SK-N-SH treated with all-trans-retinoic acid at 6 μM for 48 hours (cell line): ENCODE measurements at places on chromosomes 1 and 21.

GRCh38 chr1:161921990-161922389 is 101.7 kb downstream of the OLFML2B start:
- peak; percentile 96 for ATAC-seq

GRCh38 chr1:71869326-71869725 is 413.0 kb downstream of the NEGR1 start:
- ATAC-seq = no peak

DNA sequence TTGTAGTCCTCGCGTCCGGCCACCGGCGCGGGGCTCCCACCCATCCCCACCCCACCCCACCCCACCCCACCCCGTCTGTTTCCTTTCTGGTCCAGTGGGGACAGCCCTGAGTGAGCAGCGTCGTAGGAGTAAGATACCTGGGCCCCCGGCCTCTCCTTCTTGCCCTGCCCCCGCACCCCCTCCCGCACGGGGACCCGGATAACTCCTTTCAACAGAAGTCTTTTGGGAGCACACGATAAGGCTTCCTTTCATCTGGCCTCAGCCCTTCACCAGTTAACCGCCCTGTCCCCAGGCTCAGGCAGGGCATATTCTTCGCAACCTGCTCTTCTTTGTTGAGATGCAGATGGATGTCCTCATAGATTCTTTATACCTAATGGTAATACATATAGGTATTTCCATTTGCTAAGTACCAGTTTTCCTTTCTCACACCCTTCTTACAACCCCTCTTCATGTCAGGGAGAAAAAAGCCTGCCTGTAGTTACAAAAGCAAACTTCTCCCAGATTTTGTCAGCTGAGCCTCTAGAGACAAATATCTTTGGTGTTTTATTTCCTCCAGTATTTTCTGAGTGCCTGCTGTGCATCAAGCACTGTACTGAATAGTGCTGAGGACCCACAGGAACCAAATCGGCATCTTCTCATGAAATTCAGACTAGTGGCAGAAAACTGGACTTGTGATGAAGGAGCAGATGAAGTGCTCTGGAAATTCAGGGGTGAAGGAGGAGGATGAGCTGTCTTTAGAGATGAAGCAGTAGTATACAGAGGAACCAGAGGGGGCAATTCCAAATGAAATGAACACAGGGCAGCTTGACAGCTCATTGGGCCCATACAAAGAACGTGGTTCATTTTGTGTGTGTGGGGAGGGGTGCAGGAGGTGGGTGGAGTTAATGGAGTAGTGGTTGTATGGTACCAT is 33.6 kb downstream of the SLC2A1 start:
- ATAC-seq = no peak; the same call in 2 of the 3 replicates

- ATAC-seq = no peak
Measured at GRCh38 chr21:40404396-40404800, 442.6 kb downstream of the DSCAM start.

DNA sequence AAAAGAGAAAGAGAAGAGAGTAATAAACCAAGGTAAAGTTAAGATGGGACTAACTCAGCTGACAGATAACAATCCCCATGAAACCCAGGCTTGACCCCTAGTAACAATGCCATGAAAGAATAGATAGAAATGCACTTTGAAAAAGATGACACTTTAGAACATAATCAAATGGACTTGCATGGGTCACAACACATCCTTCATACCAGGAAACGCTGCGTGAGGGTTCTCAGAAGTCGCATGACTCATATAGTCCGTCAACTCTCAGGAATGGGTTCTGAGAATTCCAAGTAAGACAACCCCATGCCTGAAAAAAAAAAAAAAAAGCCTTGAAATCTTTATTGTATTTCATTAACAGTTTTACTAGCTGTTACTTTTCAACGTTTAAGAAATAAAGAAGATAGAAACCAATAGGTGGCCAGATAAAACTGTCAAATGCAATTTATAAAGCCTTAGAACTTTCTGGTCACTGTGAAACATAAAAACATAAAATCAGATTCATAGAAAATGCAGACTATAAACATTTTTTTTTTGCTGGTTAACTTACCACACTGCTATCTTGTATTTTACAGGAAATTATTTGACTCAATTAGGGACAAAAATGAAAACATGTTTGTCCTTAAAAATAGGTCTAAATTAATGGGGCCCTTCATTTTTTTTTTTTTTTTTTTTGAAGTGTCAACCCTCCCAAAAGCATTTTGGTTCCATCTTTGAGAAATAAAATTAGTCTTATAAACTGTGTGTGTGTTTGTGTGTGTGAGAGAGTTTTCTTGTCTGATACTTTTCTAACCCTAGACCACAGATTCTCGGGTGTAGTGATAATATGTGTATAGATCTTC is 202.1 kb downstream of the NCAM2 start:
- peak; percentile 98 for ATAC-seq

DNA sequence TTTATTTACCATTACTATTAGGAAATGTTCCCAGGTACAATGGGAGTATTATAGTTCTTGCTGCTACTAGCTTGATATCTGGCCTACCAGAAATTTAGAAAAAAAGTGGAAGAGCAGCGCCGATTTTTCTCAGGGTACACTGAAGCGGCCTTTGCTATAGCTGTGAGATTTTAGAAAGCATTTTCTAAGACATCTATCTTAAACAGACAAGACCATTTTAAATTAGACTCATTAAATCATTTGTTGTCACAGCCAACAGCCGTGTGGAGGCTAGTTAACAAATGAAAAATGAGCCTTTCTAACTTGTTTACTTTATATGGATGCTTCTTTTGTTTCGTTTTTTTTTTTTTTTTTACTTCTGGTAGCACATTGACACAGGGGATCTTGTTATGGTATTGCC is 183.2 kb upstream of the ZRANB2 start:
- ATAC-seq = no peak

DNA sequence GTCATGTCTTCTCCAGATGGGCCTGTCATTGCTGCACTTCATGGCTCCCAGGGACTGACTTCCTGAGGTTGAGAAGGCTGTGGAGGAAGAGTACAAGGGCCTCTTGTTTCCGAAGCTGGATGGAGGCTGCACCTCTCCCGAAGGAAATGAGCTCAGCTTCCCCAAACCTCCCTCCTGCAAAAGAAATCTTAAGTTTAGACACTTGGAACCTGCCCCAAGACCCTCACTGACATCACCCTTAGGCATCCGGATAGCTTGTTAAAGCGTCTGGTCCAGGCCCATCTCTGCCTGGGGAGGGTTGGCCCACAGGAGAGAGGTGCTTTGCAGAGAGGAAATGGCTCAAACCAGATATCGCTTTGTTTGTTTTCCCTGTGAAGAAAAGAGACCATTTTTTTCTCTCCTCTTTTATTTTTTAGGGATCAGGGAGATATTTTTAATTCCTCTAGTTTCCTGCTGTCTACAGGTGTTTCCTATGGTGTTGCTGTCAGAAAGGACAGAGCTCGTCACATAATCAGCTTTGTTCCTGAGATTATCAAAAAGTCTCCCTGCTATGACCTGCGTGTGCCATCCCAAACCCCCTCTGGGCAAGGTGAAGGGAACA is 25.0 kb downstream of the RCSD1 start:
- no peak for ATAC-seq

GRCh38 chr1:228352677-228353481 is 53.8 kb downstream of the TRIM11 start:
- ATAC-seq = no peak

DNA sequence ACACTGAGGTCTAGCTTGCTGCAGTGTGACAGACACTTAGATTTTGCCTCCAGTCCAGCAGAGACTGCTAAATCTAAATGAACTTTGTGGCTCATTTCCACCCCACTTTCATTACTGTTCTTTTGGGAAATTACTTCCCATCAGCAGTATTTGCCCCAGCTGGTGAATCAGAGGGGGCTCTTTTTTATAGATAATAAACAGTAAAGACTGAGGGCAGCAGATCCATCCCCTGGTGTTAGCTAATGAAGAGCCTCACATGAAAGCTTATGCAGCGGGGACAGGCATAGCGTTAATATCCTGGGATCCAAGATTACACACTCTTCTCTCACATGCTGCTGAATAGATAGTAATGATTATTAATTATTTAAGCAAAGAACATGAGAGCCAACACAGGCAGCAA is 6.4 kb upstream of the CTNNBIP1 start:
- ATAC-seq = no peak

DNA sequence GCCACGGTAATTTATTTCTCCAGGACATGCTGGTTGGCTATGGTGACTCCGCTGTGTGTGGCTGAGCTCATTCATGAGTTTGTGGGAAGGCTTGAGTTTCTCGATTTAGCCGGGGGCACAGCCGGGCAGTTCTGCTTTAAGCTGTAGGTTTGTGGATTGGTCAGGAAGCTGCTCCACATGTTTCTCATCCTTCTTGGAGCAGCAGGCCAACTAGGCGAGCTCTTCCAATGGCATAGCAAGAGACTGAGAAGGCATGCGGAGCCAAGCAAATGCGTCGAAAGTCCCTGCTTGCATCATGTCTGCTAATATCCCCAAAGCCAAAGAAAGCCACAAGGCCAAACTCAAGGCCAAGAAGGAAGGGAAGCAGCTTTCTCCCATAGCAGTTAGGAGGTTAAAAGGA is 71.6 kb upstream of the GREM2 start:
- ATAC-seq = no peak

DNA sequence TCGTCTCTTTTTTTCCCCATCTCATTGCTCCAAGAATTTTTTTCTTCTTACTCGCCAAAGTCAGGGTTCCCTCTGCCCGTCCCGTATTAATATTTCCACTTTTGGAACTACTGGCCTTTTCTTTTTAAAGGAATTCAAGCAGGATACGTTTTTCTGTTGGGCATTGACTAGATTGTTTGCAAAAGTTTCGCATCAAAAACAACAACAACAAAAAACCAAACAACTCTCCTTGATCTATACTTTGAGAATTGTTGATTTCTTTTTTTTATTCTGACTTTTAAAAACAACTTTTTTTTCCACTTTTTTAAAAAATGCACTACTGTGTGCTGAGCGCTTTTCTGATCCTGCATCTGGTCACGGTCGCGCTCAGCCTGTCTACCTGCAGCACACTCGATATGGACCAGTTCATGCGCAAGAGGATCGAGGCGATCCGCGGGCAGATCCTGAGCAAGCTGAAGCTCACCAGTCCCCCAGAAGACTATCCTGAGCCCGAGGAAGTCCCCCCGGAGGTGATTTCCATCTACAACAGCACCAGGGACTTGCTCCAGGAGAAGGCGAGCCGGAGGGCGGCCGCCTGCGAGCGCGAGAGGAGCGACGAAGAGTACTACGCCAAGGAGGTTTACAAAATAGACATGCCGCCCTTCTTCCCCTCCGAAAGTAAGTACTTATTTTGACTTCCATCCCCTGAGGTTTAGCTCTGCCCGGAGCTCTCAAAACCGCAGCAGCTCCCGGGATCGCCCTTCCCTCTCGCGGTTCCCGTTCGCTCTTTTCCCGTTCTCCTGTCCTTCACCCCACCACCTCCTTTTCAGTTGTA is 1.5 kb downstream of the TGFB2 start:
- ATAC-seq = no peak

GRCh38 chr1:11842154-11843041 is 5.2 kb downstream of the NPPA start:
- no peak for ATAC-seq

DNA sequence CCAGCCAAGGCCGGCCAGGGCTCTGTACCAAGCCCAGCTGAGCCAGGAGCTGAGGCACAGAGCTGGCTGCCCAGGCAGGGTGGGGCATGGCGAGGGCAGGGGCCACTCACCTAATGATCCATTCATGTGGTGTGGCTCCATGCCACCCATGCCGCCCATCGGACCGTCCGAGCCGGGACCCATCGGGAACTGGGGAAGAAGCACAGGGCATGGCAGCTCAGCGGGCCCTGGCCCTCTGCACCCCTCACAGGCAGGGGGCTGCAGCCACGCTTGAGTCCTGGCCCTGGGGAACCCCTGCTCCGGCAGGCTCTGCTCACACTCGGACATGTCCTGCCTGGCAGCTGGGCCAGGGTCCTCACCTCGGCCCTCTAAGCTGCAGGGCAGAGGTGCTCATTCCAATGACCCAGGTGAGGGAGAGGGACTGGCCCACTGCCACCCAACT is 28.7 kb downstream of the MRPL37 start:
- ATAC-seq = no peak

DNA sequence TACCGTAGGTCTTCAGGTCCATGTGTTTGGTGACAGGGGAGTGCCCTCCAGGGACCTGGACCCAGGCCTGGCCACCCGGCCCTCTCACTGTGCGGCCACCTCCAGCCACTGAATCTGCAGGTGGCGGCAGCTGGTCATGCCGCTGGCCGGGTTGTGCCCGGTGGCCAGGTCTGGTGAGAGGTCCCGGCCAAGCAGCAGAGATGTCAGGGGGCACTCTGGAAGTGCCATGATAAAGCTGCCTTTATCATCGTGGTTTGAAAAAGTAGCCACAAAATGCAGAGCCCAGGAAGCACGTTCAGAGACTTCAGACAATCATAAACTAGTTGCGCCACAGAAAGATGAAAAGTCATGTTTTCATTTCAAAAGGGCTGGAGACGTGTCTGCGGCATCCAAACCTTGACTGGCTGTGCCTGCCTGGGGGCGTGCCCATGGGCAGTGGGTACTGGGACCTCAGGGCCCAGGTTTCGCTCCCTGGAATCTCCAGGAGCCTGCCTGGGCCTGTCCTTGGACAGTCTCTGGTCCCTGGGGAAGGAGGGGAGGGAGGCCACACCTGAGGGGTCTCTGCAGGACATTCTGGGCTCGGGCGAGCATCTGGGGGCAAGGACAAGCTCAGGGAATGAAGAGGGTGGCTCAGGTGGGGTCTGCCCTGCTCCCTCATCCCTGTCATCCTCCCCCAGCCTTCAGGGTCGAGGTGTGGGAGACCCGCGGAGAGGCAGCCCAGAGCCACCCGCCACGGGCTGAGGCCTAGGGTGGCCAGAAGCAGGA is 44.9 kb downstream of the COL18A1 start:
- ATAC-seq = no peak

- no peak for ATAC-seq
Measured at GRCh38 chr21:39713905-39714304, 31.1 kb upstream of the IGSF5 start.

GRCh38 chr1:38113159-38113666 is 66.6 kb upstream of the POU3F1 start:
- ATAC-seq = no peak

DNA sequence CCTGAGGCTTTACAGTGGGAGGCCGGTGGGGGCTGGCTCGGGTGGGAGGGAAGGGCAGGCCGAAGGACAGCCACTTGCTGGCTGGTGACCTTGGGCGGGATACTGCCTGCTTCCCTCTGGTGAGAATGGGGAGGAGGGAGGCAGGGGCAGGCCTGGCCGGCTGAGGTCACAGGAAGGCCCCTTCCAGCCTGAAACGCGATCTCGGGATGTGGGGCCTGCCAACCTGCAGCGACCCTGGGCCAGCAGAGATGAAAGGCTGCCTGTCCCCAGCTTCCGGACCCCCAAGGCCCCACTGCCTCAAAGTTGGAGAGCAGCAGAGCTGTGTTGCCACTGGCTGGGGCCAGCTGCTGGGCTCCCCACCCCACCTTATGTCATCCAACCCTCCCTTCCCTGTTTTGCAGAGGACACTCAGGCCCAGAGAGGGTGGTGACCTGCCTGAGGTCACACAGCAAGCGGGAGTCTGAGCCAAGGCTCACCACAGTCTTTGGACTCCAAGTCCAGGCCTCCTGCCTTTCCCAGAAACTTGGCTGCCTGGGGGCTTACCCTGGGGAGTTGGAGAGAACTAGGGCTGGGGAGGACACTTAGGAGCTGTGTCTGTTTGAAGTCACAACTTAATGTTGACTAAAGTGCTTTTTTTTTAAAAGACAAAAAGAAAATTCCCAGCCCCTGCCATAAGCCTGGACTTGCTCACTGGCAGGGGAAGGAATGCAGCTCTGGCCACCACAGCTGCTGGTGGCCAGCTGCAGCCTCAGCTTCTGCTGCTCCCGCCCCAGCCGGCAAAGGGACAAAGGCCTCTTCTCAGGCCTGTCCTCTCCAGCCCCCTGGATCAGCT is 14.8 kb upstream of the WASF2 start:
- peak; percentile 70 for ATAC-seq

- ATAC-seq = no peak
Measured at GRCh38 chr21:23524685-23525084, 2082.6 kb downstream of the MRPL39 start.

- ATAC-seq = peak; percentile 77
Measured at GRCh38 chr1:97144527-97144926, 422.9 kb downstream of the PTBP2 start.
